ENCODE measurements at places on chromosomes 4 and X.

- no peak for DNase-seq
These were observed 321.7 kb downstream of the PPP1R2C start for GRCh38 chrX:42456176-42456700.

DNA sequence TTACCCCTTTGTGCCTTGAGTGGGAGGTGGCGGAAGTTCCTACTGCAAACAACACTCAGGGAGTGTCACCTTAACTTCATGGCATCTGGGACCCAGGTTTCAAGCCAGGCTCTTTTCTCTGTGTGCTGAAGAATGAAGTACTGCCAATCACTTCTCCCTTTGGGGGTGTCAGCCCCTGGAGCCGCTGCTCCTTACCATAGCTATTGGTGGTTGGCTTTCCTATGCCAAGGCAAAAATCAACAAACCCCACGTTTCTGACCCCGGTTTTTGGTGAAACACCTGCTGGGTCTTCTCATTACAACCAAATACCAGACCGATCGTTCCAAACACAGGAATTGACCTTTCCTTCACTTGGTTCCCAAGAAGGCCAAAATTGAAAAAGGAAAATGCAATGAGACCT lies 19.7 kb upstream of the SLC2A9 start:
- no peak for DNase-seq

- DNase-seq, result no peak
These were observed 2.5 kb downstream of the CCNI start for GRCh38 chr4:77073106-77073809.

DNA sequence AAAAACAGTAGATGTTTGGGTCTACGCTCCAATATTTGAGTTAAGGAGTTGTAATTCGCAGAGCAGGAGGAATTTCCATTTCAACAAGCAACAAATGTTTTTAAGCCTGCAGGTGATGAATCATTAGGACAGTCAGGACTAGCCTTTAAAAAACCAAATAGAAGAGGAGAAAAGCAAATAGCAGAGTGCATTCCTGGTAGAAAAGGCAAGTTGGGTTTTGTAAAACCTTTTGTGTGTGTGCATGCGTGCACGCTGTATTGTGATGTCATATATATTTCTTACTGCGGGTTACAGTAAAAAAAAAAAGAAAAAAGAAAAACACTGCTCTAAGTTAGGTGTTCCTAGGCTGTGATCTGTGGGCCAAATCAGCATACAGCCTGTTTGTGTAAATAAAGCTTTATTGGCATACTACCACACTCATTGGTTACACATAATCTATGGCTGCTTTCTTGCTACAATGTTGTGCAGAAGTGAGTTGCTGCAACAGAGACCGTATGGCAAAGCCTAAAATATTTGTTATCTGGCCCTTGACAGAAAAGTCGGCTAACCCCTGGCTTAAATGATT lies 135.6 kb downstream of the MID1 start:
- no peak for DNase-seq

DNA sequence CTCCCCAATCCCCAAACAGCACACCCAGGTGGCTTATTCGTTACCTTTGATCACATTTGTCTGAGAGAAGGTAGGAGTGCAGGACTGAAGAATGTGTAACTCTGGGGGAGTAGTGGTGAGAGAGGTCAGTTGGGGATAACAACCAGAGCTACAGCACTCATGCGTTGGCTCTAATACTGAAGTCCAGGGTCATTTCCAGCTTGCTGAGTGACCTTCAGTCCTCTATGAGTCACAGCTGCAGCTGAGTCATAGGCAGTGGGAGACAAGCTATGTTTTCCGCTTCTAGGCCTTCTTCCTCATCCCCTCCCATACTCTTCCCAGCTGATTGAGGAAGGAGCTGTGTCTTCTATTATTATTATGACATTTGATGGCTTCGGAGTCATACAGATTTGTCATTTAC lies 31.6 kb upstream of the CT47C1 start:
- no peak for DNase-seq

- DNase-seq, result no peak
These were observed 74.6 kb upstream of the AP1S2 start for GRCh38 chrX:15929194-15929593.

GRCh38 chrX:109629310-109629709 lies 4.3 kb upstream of the KCNE5 start:
- no peak for DNase-seq

- no peak for DNase-seq
These were observed 23.2 kb upstream of the SORCS2 start for GRCh38 chr4:7169134-7169533.

- no peak for DNase-seq
These were observed 104.1 kb downstream of the FSTL5 start for GRCh38 chr4:162059656-162060055.
